ENCODE measurements at places on chromosomes 7 and 10.

GRCh38 chr7:111730476-111731300 is 168.4 kb upstream of the IMMP2L start:
- DNase-seq = no peak

GRCh38 chr10:118308664-118309063 is 33.5 kb downstream of the FAM204A start:
- DNase-seq = no peak

- no peak for DNase-seq
These were observed 874.6 kb upstream of the POT1 start for GRCh38 chr7:125804273-125804672.

- DNase-seq = no peak
These were observed 72.6 kb downstream of the INPP5A start for GRCh38 chr10:132610071-132610701.

GRCh38 chr7:19405541-19405940 is 260.3 kb upstream of the FERD3L start:
- DNase-seq = no peak

DNA sequence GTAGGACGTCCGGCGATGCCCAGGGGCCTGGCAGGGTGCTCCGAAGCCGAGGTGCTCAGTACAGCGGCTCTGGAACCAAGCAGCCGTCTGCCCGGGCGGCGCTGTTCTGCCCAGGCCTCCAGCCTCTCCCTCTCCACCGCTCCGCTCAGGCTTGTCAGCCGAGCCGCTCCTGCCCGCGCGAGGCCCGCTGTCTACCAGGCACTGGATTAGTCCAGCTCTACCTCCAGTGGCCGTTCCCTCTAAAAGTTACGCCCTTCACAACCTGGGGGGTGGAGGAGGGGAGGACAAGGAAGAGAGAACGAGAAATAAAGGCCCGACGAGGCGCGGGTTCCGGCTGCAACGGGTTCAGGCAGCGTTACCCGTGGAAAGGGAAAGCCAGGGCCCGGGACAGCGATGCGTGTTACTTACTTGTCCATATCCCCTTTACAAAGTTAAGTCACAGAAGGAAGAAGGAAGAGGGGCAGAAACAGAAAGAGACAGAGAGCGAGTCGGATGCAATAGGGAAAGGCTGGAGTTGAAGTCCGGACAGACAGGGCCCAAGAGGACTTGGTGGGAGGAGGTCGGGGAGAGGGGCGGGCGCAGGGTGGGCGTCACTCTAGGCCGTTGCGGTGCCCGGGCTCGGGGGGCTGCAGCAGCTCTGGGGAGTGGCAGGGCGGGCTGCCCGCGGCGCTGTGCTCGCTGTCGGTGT is 2.8 kb downstream of the SP8 start:
- DNase-seq = no peak

DNA sequence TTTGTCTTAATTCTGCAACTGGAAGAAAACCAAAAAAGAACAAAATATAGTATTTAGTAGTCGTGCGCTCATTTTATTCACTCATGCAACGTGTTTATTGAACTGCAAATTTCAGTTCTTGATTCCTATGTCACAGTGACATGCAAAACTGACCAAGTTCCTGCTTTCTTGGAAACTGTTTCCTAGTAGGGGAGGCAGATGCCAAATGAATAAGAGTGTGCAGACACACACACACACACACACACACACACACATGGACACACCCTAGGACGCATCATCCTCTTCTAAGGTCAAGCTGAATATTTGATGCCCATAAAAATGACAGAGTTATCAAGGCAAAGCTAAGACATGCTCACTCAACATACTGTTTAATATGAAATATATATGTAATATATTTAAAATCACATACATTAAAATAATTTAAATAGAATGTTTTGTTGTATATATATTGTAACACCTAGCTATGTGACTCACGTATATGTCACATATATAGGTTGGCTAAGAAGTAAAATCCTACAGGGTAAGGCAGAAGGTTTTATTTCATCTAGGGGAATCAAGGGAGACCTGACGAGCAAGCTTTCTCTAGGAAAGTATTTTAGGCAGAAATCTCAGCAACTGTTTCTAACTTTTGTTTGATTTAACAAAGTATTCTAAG is 79.6 kb downstream of the SVIL start:
- DNase-seq = no peak

GRCh38 chr10:113692271-113692670 is 12.6 kb downstream of the CASP7 start:
- no peak for DNase-seq

- DNase-seq = no peak
These were observed 138.8 kb downstream of the PRPF18 start for GRCh38 chr10:13725594-13725993.

DNA sequence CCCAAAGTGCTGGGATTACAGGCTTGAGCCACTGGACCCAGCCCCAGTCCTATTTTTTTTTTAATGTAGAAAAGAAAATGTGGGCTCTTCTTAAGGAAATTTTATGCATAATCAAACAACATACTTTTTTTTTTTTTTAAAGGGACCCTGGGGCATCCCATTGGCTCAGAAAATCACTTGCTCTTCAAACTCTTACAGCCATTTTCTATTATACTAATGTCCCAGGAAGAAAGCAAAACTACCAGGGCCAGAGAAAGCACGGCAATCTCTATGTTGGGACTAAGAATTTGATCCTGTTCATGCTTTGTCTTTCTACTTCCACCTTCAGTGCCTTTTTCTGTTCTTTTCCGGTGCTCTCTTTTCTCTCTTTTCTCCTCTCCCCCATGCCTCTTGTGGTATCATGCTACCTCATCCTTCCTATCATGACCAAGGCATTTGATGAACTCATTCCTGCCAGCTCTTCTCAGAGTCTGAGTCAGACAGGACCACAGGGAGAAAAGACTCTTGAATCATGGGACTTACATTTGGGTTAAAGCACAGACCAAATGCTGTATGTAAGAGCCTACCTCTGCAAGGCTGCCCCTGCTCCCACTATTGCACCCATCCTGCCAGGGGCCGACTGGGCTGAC is 76.4 kb upstream of the CCNY start:
- no peak for DNase-seq

DNA sequence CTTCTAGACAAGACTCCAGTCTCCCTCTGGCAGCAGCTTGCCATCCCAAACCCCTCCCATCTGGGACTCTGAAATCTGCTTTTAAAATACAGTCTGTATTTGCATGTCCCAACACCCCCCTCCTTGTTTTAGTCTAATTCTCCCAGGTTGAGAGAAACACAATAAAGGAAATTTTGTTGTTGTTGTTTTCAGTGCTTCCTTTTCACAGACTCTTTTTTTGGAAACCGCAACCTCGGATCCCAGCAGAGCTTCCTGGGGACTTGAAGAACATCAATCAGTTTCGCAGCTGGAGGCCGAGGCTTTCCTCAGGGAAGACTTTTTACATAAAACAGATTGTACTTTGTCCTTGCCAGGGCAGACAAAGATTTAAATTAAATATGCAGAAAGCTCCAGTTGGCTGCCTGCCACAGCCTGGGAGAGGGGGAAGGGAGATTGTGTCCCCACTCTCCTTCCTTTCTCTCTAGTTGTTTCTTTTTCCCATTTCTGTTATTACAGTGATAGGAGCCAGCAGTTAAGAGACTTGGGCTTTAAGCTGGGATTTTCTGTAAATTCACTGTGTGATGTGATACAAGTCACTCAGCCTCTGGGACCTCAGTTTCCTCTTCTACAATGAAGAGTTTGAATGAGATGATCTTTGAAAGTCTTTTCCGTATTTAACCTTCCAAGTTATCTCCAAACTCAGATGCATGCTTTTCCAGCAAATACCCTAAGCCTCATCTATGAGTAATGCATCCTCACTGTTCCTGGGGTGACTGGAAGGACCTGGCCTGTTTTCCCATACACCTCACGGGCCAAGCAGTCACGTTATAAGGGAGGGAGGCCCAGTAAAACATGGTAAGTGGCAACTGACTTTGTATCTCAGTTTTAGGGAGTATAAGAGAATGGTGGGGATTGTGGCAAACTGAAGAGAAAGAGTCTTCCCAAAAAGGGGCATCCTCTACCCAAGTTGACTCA is 192.3 kb downstream of the REEP3 start:
- DNase-seq = no peak

DNA sequence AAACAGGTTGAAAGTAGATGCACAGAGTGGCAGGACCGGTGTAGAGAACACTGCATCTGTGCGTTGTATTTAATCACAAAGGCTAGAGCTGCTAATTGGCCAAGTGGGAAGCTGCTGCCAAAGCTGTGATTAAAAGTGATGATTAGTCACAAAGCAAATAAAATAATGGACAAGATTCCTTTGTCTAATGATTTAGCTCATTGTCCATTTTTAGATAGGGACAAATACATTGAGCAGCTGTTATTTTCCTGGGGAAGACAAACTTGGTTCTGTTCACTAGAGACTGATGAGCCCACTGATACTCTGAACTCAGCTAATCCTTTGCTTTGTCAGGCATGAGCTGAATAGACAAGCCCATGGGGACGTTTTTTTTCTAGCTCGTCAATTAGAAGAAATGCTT is 19.7 kb downstream of the UBE3C start:
- no peak for DNase-seq

- no peak for DNase-seq
These were observed 82.1 kb upstream of the IGFBP3 start for GRCh38 chr7:46003161-46003560.

GRCh38 chr10:51861731-51862130 is 162.3 kb upstream of the CSTF2T start:
- DNase-seq = no peak

DNA sequence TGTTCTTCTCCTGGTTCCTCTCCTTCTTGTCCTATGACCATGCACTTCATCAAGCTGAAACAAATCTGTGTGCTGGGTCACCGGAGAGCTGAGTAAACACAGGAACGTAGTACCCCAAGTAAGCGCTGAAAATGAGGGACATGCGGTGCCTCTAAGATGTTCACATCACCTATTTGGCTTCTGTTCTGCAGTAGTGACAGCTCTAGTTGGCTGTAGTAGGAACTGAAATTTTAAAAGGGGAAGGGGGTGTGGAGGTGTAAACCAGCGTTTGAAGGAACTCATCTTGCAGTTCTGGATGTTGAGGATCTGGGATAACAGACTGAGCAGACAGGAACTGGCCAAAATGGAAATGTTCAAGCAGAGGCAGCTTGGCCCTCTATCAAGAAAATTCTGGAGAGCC is 85.2 kb downstream of the WNT2 start:
- no peak for DNase-seq

DNA sequence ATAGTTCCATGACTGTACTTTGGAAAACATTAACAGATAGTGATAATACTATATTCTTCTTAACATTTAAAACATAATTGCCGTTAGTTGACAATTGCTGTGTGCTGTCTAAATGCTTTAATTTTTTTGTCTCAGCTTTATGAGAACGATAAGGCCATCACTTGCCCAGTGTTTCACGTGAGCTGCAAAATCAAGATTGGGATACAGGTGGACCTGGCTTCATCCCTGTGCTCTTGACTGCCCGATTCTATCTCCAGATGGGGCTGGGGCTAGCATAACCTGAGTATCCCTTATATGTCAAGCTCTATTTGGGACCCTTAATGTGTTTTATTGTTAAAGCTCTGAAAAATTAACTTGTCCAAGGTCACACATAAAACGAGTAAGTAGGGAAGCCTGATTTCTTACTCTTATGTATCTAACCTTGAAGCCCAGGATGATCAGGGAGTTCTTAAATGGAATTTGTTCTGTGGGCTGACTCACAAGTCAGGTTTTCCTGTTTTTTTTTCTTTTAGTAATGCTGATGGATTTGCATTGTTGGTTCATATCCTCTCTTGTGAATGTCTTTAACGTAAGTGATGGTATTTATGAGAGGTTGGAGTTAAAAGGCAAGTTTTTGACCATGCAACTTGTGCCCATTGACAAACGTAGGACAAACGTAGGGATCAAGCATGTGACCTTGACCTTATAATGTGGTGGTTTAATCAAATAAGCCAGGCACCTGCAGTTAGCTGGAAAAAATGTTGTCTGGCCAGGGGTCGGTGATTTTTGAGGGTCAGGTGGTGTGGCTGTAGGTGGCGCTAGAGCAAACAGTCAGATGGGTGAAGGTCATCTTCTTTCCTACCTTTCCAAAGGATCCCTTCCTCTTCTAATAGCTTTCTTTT is 3.6 kb downstream of the PRKAR2B start:
- no peak for DNase-seq

DNA sequence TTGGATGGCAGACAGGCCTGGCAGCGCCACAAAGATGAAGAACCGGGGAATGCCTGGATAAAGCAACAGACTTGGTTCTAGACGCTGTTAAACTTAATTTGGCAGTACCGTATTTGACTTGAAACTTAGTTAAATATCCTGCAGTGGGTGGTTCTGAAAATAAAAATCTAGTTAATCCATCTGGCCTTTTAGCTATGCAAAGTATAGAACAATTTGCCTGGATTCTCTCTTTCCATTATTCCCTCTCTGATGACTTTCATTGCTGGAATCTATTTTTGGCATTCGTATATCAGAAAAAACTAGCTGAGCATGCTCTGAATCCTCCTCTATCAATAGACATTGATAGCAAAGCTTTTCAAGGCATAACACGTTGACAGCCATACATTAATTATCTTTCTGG is 203.6 kb downstream of the MACC1 start:
- DNase-seq = no peak

DNA sequence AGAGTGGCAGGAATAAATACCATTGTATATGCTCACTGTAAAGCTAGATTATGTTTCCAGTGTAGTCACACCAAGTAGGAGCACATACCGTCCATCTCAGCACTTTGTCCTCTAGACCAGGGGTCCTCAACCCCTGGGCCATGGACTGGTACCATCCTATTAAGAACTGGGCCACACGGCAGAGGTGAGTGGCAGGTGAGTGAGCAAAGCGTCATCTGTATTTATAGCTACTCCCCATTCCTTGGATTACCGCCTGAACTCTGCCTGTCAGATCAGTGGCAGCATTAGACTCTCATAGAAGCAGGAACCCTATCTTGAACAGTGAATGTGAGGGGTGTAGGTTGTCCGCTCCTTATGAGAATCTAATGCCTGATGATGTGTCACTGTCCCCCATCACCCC is 735.3 kb downstream of the MAGI2 start:
- DNase-seq = no peak

DNA sequence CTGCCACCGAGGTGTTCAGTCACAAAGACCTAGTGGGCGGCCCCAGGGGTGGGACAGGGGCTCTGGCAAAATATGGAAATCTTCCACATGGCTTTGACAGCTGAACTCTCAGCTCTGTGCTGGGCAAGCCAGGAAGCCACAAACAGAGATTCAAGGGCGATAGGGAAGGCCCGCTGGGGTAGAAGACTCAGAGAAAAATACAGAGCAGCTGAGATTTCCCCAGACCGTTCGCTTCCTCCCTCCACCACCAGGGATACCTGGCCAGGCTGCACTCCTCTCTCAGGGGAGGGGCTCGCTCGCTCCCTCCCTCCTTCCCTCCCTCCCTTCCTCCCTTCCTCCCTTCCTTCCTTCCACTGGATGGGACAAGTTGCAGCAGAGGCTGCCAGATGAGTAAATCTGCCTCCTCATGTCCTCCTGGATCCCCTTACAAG is 260.5 kb downstream of the PRPF18 start:
- no peak for DNase-seq

- DNase-seq = no peak
These were observed 148.2 kb downstream of the GFRA1 start for GRCh38 chr10:116124777-116125176.

- DNase-seq = no peak
These were observed 30.5 kb downstream of the GRK5 start for GRCh38 chr10:119237722-119238436.

GRCh38 chr10:103651333-103651732 is 157.8 kb downstream of the NEURL1 start:
- DNase-seq = no peak

- no peak for DNase-seq
These were observed 56.7 kb upstream of the SEMA3A start for GRCh38 chr7:84251277-84251781.

- no peak for DNase-seq
These were observed 517.4 kb upstream of the ZMIZ1 start for GRCh38 chr10:78551184-78552005.

- no peak for DNase-seq
These were observed 71.6 kb downstream of the THSD7A start for GRCh38 chr7:11760372-11760771.

Data from stimulated activated CD4-positive, alpha-beta T cell treated with anti-CD3 and anti-CD28 coated beads, TNF-alpha, amount 100 ng/mL, for 1 hour (primary cell).